ENCODE measurements at places on chromosomes 5 and 9. TPM values are rescaled to one million over a fixed set of nuclear protein-coding genes. Genes with fewer than 3 reads are reported as not detected.
A peak's percentile ranks its signal among the peaks of the same experiment; 100 is the strongest.

DNA sequence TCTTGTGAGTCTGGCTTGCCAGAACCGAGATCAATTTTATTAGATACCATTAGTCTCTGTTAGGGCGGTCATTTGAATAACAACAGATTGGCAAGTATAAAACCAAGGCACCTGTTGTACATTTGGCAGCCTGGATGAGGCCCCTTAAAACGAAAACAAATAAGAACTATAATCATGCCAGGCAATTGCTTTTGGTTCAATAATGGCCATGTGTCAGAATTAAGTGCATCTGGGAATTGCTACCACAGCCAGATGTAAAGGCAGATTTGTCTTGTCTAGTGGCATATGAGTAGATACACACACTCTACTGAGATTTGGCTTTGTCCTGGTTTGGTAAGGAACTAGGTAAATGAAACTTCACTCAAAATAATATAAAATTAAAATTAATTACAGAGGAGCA lies 1046.2 kb upstream of the DMAC1 start:
- ATAC-seq, result no peak

DNA sequence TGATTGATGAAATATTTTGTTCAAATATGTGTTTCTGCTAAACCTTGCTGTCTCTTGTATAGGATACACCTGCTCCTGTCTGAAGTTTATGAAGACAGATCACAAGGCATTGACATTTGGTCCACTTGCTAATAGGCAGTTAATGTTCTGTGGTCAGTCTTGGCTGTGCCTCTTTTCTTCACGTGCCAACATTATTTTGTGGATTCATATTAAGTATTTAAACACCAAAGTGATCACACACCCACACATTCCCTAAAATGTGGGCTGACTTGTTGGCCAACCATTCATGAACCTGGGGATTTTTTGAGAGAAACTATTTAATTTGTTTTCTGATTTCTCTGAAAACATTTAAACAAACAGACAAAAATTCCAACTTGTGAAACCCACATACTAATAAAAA lies 33.7 kb downstream of the ZNF462 start:
- ATAC-seq, result no peak

DNA sequence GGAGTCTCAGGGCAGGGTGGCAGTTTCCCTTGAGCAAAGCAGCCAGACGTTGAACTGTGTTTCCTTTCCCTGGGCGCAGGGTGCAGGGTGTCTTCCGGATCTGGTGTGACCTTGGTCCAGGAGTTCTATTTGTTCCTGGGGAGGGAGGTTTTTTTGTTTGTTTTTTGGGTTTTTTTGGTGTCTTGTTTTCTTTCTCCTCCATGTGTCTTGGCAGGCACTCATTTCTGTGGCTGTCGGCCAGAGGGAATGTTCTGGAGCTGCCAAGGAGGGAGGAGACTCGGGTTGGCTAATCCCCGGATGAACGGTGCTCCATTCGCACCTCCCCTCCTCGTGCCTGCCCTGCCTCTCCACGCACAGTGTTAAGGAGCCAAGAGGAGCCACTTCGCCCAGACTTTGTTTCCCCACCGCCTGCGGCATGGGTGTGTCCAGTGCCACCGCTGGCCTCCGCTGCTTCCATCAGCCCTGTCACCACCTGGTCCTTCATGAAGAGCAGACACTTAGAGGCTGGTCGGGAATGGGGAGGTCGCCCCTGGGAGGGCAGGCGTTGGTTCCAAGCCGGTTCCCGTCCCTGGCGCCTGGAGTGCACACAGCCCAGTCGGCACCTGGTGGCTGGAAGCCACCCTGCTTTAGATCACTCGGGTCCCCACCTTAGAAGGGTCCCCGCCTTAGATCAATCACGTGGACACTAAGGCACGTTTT lies 3.5 kb upstream of the PHYHD1 start:
- peak; percentile 55 for ATAC-seq

MEIKIN gene
- not detected for total RNA-seq

CARD6 gene
- total RNA-seq, result 15.9 TPM

DNA sequence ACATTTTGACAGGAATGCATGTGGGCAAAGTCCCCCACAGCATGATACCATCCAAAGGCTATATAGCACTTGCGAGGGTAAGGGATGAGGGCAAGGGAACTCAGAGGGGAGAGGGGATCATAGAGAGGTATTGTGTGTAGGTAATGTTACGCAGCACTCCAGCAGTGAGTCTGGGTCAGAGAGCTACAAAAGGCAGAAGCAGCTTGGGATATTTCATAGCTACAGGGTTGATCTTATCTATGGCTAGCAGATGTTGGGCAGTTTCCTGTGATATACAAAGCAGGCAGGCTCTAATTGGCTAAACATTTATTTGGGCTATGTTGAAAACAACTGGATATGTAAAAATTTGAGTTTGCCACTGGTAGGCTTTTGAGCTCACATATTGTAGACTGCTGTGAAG lies 17.8 kb upstream of the SLCO4C1 start:
- no peak for ATAC-seq

- no peak for ATAC-seq
Measured at GRCh38 chr5:27928060-27928459, 889.7 kb upstream of the CDH9 start.

GRCh38 chr5:114857941-114858551 lies 311.7 kb downstream of the TRIM36 start:
- no peak for ATAC-seq

DNA sequence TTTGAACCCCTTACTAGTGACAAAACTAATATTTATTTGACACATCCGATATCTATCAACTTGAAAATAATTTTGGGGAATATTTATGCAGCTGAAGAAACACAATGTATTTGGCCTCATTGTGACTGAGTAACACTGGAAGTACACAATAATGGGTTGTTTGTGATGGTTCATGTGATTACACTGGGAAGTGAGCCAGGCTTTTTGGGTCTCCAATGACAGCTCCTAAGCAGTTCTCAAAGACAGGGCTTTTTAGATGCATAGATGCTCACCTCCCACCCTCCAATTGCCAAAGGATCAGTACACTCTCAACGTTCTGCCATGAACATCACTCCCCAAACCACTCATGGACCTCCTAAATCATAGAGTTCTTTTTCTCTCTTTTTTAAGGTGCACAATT lies 170.0 kb downstream of the SLC24A2 start:
- no peak for ATAC-seq

DNA sequence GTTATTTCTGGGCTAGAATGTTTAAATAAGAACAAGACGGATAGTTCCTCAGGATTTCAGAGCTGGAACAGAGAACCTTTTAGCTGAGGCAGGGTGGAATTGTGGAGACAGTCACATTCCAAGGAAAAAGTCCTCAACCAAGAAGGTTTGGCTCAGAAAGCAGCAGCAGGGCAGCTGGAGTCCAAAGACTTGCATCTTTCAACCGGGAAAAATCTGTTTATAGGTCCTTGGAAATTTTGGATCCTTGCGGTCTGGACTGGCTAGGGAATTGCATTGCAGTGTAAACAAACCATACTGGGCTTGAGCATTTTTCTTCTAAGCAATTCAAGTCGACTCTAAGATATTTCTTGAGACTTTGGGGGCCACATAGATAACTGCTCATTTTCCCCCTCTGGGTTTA lies 40.8 kb upstream of the HMHB1 start:
- ATAC-seq, result no peak

FAM174A gene
- 25.9 TPM for total RNA-seq

DOCK8 gene
- 11.4 TPM for total RNA-seq

GRCh38 chr9:113790093-113790492 lies 86.0 kb upstream of the ZNF618 start:
- ATAC-seq, result no peak

DNA sequence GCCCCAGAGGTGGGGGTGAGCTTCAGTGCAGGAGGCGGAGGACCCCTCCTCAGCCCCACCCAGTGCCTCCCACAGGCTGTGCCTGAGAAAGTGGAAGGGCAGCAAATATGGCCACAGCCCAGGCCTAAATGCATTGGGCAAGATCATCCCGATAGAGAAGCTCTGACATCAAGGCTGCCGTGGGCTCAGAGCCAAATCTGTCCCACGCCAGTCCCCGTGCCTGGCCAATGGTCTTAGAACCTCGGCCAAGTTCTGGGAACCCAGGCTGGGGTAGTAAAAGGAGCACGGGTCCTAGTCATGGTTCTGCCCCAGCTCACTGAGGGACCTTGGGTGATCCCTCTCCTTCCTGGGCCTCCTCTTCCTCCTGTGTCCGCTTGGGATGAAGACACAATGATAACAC lies 27.7 kb upstream of the TNIP1 start:
- ATAC-seq, result no peak

DNA sequence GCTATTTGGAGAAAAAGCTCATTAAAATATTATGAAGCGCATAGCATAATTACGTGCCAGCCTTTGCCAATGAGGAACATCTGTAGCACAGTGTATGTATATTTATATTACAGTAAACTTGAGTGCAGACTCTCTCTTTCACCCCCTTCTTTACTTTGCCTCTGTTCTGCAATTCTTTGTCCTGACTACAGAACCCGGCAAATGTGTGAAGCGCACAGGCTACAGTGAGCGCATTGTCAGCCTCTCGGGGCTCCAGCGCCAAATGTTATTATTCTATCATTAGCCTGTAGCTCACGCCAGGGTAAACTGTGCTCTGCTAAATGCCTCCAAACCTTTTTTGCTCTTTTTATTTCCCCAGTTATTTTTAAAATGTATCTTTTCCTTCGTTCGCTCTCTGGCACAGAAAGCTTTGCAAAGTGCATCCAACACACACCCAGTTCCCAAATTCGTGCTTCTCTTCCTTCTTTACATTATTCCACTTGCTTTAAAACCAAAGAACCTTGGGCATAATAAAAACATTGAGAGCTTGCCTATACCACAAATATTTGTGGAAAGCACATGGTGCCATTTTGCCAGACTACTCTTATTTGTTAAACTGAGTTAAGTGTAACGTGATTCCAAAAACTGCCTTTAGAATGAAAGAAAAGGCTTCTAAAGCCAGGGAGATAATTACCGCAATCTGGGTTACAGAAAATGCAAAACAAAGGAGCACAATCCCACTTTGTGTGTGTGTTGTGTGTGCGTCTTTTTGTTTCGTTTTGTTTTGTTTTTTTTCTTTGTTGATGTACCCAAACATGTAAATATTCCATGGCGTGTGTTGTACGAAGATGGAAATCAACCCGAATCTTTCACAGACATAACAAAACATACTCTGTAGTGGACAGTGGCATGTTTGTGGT lies 164.1 kb upstream of the MPDZ start:
- ATAC-seq, result no peak

DNA sequence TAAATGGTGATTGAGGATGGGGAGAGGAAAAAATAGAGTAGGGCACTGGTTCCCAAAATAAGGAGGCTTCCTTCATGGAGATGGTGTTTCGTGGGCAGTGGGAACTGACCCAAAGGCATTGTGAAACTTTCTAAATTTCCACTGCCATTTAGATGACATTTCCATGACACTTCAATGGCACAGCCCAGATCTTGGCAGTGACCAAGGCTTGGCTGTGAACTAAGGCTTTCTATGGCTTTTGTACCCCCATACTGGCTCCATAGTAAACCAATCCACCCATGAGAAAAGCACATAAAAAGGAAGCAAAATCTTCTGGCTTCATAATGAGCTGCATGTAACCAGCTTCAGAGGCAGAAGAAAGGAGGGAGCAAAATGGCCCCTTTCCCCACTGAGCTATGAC lies 321.0 kb upstream of the TLE4 start:
- ATAC-seq, result no peak

- peak; percentile 12 for ATAC-seq
Measured at GRCh38 chr9:137044502-137045177, 1.3 kb downstream of the NPDC1 start.

SYNPO gene
- total RNA-seq, result 7.8 TPM

- ATAC-seq, result no peak
Measured at GRCh38 chr5:176373100-176373818, 8.0 kb downstream of the ARL10 start.

GRCh38 chr9:77815260-77815659 lies 167.1 kb upstream of the GNA14 start:
- ATAC-seq, result no peak

PAPPA gene
- 9.4 TPM for total RNA-seq

DNA sequence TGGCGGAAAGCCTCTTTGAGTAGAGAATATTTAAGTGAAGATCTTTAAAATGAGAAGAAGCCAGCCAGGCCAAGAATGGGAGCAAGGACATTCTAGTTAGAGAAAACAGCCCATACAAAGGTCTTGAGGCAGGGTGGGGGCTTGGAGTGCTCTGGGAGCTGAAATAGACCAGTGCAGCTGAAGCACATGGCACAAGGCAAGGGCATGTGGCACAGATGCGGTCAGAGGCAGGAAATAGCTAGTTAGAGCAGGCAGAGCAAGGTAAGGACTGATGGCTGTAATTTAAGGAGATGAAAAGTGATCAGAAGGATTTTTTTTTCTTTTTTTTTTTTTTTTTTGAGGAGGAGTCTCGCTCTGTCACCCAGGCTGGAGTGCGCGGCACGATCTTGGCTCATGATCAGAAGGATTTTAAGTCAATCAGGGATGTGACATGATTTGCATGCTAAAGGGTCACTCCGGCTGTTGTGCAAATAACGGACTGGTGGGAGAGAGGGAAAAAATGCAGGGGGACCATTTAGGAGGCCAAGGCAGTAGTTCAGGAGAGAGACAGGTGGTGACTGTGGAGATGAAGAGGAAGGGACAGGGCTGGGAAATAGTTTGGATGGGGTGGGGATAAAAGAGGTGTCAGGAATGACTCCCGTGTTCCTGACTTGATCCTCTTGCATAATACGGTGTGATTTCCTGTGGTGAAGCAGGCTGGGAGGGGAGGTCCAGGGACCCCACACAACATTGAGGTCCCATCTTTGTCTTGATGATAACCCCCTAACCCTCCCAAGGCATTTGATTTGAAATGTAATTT lies 207.6 kb downstream of the HSPA4 start:
- no peak for ATAC-seq

SLIT3 gene
- 3.5 TPM for total RNA-seq

DNA sequence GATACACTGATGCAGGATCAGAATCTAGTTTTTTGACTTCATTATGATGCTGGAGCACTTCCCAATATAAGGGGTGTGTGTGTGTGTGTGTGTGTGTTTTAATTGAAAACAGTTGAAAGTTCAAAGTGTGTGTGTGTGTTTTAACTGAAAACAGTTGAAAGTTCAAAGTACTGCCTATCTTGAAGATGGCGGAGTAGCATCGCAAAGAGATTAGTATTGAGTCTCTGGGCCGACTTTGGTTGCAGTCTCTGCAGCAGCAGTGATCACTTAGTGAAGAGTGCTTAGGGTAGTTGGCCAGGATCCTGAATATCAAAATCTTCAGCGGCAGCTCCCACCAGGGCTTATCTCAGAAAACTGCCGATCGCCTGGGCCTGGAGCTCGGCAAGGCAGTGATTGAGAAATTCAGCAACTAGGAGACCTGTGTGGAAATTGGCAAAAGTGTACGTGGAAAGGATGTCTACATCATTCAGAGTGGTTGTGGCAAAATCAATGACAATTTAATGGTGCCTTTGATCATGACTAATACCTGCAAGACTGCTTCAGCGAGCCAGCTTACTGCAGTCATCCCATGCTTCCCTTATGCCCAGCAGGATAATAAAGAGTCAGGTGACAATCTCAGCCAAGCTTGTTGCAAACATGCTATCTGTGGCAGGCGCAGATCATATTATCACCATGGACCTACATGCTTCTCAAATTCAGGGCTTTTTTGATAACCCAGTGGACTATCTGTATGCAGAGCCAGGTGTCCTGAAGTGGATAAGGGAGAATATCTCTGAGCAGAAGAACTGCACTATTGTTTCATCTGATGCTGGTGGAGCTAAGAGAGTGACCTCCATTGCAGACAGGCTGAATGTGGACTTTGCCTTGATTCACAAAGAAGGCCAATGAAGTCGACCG lies 7.3 kb upstream of the SCAI start:
- peak; percentile 35 for ATAC-seq

GRCh38 chr5:132753135-132753987 lies 6.1 kb downstream of the CCNI2 start:
- ATAC-seq, result peak; percentile 52
